ENCODE measurements at places on chromosomes 5 and 9.

- DNase-seq, result no peak
These were observed 7.8 kb upstream of the MYOZ3 start for GRCh38 chr5:150653145-150653761.

DNA sequence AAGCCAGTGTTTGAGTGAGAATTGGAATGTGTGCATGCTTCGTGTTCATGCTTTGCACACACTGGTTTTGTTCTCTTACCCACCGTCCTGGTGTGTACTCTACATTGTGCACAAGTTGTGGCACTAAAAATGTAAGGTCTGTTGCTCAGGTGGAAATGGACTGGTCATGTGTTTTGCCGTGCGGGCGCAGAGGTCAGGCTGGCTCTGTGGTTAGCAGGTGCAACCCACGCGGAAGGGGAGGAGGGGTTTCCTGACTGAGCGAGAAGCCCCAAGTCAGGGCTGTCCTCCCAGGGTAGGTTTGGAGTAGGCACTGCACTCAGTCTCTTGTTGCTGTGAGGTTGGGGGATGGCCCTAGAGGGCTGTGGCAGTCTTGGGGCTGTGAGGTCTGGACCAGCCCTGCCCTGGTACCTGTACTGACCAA lies 86.6 kb downstream of the EHMT1 start:
- DNase-seq, result no peak

- DNase-seq, result no peak
These were observed 27.6 kb downstream of the TMEM245 start for GRCh38 chr9:109092051-109092580.

DNA sequence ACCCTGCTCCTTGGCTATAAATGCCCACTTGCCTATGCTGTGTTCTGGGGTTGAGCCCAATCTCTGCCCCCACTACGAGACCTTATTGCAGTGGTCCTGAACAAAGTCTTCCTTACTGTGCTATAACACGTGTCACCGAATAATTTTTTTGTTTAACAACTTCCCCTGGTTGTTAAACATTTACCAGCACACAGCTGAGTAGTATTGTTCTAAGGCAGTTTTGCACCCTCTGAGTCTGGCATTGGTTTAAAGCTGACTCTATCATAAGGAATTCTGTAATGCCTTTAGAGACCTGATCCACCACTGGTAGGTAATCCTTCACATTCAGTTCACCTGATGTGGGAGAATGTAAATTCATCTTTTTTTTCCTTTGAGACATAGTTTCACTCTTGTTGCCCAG lies 25.6 kb upstream of the ANKRD31 start:
- DNase-seq, result no peak

DNA sequence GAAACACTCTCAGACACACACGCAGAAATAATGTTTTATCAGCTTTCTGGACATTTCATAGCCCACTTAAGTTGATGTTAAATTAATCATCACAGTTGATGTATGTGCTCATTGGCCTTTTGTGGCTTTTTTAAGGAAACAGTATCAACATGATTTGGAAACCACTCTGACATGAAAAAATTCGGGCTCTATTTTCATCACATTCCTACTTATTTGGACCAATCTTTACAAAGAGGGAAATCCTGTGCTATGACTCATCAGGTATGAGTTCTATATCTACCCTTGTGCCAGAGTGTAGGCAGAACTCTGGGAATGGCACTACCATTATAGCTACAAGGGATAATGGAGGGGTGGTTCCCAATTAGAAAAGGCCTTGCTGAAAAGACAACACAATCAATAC lies 388.4 kb upstream of the PTGER4 start:
- no peak for DNase-seq

GRCh38 chr5:74418709-74419108 lies 221.8 kb downstream of the ENC1 start:
- no peak for DNase-seq
